ENCODE measurements at places on chromosomes 12 and 14. TPM values are rescaled to one million over a fixed set of nuclear protein-coding genes. Genes with fewer than 3 reads are reported as not detected.

TMEM132C gene
- under 0.01 TPM for total RNA-seq

OR6C75 gene
- total RNA-seq: not detected

TMEM229B gene
- 0.77 TPM for total RNA-seq

ZC3H14 gene
- 71.0 TPM for total RNA-seq

ZDHHC22 gene
- total RNA-seq: not detected

SNAPC1 gene
- 19.8 TPM for total RNA-seq

B3GNT4 gene
- total RNA-seq: 0.33 TPM

TGM1 gene
- 0.83 TPM for total RNA-seq
